ENCODE measurements at places on chromosomes 1 and 21.

GRCh38 chr1:187999973-188000372, 1171.2 kb downstream of the PLA2G4A start:
- no peak for DNase-seq

DNA sequence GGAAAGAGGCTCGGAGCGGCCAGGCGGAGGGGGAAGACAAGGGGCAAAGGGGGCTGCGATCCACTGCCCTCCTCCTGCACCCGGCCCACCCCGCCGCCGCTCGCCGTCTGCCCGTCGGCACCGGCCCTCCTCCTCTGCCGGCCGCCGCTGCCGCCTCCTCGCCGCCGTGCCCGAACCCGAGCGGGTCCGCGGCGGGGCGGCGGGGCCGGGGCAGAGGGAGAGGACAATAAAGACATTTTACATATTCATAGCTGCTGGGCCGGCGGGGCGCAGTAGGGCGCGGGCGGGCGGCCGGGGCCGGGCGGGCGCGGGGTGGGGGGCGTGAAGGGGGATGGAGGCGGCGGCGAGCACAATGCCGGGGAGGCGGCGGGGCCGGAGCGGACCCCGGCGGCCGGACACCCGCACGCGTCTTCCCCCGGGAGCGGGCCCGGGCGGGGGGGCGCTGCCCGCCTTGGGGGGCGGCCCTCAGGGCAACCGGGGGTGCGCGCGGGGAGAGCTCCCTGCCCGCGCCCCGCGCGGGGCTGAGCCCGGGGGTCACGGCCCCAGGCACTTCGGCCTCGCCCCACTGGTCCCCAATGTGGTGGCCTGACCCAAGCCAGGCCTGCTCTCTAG, 546 bp downstream of the POU2F1 start:
- DNase-seq: peak; percentile 22

DNA sequence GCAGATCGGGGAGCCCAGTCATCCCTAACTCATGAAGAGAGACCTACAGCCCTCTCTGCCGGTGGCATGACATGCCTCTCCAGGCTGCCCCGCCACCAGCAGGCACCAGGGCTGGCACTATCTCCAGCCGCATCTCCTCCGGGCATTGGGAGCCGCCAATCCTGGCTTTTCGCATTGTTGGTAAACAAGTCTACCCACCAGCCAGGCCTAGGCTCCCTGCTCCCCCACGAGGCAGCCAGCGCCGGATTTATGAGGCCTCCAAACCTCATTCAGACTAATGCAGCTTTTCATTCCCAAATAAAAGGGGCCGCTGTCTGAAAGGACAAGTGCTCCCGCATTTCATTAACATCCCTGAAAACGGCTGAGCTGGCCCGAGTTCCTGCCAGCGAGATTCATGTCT, 3.4 kb upstream of the GRIK3 start:
- no peak for DNase-seq

GRCh38 chr1:173453982-173454381, 23.2 kb upstream of the PRDX6 start:
- no peak for DNase-seq
